GM23248 (cell line): ENCODE measurements at places on chromosomes 13 and 19. TPM values are rescaled to one million over a fixed set of nuclear protein-coding genes. Genes with fewer than 3 reads are reported as not detected.
A peak's percentile ranks its signal among the peaks of the same experiment; 100 is the strongest.

- DNase-seq, result no peak
These were observed 9.6 kb downstream of the PLPPR3 start for GRCh38 chr19:812049-812746.

- no peak for DNase-seq
These were observed 132.9 kb downstream of the PAN3 start for GRCh38 chr13:28271056-28271840.

DNA sequence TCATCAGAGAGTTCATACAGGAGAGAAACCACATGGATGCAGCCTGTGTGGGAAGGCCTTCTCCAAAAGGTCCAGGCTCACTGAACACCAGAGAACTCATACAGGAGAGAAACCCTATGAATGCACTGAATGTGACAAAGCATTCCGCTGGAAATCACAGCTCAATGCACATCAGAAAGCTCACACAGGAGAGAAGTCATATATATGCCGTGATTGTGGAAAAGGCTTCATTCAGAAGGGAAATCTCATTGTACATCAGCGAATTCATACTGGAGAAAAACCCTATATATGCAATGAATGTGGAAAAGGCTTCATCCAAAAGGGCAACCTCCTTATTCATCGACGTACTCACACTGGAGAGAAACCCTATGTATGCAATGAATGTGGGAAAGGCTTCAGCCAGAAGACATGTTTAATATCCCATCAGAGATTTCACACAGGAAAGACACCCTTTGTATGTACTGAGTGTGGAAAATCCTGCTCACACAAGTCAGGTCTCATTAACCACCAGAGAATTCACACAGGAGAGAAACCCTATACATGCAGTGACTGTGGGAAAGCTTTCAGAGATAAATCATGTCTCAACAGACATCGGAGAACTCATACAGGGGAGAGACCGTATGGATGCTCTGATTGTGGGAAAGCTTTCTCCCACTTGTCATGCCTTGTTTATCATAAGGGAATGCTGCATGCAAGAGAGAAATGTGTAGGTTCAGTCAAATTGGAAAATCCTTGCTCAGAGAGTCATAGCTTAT, 17.7 kb downstream of the ZNF613 start:
- peak; percentile 8 for DNase-seq

DNA sequence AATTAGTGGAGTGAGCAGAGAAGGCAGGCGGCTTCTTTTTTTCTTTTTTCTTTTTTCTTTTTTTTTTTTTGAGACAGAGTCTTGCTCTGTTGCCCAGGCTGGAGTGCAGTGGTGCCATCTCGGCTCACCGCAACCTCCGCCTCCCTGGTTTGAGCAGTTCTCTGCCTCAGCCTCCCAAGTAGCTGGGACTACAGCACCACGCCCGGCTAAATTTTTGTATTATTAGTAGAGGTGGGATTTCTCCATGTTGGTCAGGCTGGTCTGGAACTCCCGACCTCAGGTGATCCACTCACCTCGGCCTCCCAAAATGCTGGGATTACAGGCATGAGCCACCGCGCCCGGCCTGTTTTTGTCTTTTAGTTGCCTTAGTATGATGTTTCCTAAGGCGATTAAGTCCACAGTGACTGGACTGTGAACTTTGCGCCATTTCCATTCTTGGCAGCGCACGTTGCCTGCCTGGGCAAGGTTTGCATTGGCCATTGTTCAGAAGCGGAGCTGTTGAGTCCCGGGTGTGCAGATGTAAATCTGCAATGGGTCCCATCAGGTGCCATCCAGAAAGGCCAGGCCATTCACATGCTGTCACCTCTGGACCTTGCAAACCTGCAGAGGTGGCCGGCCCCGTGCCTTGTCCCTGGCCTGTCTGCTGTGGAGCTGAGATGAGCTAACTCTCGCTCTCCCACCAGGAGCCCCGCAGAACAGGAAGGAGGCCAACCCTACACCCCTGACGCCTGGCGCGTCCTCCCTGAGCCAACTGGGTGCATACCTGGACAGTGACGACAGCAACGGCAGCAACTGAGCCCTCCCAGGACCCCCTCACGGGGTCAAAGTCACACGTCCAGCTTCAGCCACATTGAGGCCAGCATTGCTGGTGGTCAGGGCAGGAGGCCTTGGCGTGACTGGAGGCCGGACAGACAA, 10.9 kb upstream of the SHD start:
- no peak for DNase-seq

The ZNF578 gene
- total RNA-seq, result 1.5 and 2.2 TPM in 2 replicates

The CEACAM8 gene
- not detected in 2 replicates for total RNA-seq

The SYMPK gene
- 28.1 and 81.4 TPM in 2 replicates for total RNA-seq

The TEX26 gene
- total RNA-seq, result 0.22 TPM in 1 of 2 replicates, not detected in the other

The PSG5 gene
- 430 and 534 TPM in 2 replicates for total RNA-seq

GRCh38 chr19:11338569-11339253, 746 bp downstream of the RAB3D start:
- DNase-seq, result peak; percentile 47

- DNase-seq, result no peak
These were observed 2.5 kb downstream of the COX6B2 start for GRCh38 chr19:55352040-55352439.

- no peak for DNase-seq
These were observed 20.4 kb downstream of the PCID2 start for GRCh38 chr13:113187883-113188665.

The CATSPERD gene
- total RNA-seq, result 0.22 TPM in 1 of 2 replicates, not detected in the other
